ENCODE measurements at places on chromosomes 1 and 21. TPM values are rescaled to one million over a fixed set of nuclear protein-coding genes. Genes with fewer than 3 reads are reported as not detected.
A peak's percentile ranks its signal among the peaks of the same experiment; 100 is the strongest.

DNA sequence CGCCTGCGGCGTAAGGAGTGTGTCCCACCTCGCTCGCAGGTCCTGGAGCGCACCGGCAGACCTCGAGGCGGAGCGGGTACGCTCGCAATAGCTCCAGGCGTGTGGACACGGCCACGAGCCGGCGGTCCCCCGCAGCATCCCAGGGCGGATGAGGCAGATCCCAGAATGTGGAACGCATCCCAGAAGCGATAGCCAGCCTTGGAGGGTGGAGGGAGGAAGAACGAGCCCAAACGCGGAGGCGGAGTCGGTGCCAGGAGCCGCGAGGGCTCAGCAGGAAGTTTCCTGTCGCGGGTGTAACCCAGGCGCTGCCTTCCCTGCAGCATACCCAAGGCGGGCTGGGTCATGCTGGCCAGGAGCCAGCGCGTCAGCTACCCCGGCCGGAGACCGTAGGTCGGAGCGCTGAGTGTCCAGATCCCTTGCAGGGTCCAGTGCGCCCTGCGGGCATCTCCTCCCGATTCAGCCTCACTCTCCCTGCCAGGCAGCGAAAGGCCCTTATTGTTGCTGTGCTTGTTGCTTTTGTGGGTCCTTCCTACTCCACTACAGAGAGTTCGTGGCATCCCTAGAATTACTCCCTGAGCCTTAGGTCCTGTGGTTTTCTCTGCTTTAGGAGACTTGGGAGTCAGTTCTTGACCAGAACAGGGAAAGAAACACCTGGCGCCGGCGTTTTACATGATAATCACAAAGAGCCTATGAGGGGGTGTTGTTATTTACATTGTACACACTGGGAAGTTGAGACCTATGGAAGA is 27.7 kb downstream of the STYXL2 start:
- peak; percentile 41 for DNase-seq

DNA sequence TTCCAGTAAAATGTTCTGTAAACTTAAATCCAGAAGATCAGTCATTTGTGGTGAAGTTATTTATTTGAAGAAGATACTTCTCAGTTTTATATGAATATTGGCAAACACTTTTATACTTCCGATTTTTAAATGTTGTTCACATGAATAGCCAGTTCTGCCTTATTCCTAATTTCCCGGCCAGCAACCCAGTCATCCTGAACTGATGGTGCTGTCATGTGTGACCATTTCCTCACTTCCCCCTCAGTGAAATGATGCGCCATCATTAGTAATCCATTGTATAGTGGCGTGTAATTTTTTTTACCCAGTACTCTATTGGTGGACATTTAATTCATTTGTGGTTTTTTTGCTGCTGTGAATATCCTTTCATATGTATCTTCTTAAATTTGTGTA is 16.4 kb downstream of the GPSM2 start:
- no peak for DNase-seq

DNA sequence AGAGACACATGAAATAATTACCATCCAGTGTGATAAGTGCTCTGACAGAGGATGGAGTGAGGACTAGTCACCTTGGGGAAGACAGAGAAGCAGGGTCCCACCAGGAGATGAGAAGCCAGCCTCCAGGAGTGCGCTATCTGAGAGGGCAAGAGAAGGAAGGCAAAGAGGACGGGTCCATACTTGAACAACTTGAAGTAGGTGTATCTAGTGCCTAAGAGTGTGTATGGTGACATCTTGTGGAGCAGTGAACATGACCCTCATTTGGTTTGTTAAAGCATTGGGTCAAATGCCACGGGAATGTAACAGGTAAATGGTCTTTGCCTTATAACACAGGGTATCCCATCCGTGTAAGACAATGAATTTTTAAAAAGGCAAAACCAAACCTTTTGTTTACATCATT is 39.8 kb downstream of the MRPL39 start:
- no peak for DNase-seq

DNA sequence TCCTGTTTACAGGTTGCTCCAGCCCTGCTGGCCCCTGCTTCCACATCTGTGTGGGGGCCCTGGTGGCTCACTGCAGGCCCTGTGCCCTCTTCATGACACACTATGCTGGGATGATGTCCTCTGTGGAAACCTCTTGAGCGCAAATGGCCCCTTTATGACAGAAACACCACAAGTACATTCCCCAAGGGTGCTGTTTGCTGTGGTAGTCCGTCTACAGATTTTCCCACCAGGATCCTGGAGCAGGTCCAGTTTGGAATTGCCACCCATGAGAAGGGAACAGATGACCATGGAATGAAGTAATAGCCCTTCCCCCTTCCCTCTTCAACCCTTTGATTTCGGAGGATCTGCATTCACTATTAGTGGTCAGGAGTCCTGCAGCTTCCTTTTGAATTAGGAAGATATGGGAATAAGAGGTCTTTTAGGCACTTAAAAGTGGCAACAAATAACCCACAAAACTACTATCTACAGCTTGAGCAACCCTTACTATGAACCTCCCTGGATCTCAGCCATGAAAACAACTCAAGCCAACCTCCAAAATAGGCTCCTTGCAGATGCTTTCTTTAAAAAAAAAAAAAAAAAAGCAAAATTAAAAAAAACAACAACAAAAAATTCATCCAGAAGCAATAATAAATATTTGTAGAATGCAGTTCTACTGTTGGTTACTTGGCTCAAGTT is 121.9 kb upstream of the TSPAN2 start:
- DNase-seq: no peak

Gene ZFP69B
- 5.6 TPM for total RNA-seq

Gene RAB42
- 0.47 TPM for total RNA-seq

Measured in CD8-positive, alpha-beta memory T cell (primary cell).